ENCODE measurements at places on chromosomes 6 and 20.

- no peak for DNase-seq
Measured at GRCh38 chr6:154453329-154453728, 57.2 kb downstream of the CNKSR3 start.

- no peak for DNase-seq
Measured at GRCh38 chr6:147651249-147652063, 143.0 kb downstream of the SAMD5 start.

- no peak for DNase-seq
Measured at GRCh38 chr6:63526931-63527330, 45.3 kb upstream of the LOC128125822 start.

GRCh38 chr6:155120034-155120433 lies 124.9 kb downstream of the TIAM2 start:
- DNase-seq, result no peak

GRCh38 chr6:166490671-166491500 lies 95.6 kb downstream of the RAMACL start:
- DNase-seq, result no peak

DNA sequence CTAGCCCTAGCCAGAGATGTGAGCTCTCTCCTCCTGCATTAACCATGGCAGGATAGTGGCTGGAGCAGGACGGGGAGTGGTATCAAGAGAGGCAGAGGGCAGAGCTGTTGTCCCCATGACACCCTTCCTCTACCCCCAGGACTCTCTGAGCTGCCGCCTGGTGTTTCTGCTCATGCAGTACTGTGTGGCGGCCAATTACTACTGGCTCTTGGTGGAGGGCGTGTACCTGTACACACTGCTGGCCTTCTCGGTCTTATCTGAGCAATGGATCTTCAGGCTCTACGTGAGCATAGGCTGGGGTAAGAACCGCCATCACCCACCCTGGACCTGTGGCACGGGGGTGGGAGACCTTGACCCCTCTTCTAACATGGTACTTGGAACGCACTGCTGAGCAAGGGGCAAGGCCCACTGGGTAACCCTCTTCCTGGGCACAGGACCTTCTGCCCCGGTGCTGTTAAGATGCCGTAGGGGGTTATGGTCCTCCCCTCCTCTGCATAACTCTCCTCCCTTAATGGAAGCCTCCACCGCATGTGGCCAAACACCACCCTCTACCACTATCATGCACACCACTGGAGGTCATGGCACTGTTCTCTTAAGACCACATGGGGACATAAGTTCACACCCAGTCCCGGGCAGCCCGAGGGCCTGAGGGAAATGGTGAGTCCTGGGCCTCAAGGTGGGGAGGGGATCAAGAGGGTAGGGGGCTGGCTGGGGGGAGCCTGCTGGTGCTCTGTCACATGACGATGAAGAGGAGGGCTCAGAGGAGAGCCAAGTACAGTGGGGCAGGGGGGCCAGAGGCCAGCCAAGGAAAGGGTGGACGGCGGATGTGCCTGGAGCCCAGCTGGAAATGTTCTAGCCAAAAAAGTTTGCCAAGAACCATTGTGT lies 25.1 kb downstream of the GLP1R start:
- DNase-seq, result no peak

- no peak for DNase-seq
Measured at GRCh38 chr6:100344761-100345160, 120.0 kb downstream of the SIM1 start.

- DNase-seq, result no peak
Measured at GRCh38 chr6:30684386-30685156, 1.9 kb downstream of the PPP1R18 start.

DNA sequence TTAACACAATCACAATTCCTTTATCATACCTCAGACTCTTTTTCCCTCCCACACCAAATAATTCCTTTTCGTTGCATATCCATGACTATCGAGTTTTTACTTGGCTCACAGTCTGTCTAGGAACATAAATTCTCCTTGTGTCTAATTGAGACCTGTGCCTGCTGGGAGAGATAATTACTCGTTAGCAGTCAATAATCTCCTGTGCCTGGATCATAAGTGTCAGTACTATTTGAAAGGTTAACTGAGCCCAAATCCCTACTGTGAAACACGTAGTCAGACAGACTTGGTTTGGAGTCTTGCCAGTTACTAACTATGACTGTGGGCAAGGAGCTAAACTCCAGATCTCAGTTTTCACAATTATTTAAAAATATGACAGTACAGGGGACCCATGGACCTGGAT lies 5.7 kb upstream of the CTNNBL1 start:
- no peak for DNase-seq
